ENCODE measurements at places on chromosomes 4 and X.

DNA sequence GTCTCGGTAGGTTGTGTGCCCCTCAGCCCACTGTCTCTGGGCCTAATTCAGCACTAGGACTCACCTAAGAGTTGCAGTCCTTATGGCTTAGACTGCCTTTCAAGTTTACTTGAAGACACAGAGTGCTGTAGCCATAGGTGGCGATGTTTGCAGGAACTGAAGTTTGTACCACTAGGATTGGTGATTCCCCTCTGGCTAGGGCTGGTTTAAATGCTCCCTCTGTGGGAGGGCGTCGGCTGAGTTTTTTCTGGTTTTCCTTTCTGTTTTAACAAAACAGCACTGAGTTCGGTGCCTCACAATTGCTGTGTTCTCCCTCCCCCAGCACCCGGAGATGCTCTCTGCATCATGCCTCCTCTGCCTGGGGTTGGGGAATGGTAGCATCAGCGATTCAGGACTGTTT lies 480.9 kb downstream of the PCDH11X start:
- DNase-seq = no peak

DNA sequence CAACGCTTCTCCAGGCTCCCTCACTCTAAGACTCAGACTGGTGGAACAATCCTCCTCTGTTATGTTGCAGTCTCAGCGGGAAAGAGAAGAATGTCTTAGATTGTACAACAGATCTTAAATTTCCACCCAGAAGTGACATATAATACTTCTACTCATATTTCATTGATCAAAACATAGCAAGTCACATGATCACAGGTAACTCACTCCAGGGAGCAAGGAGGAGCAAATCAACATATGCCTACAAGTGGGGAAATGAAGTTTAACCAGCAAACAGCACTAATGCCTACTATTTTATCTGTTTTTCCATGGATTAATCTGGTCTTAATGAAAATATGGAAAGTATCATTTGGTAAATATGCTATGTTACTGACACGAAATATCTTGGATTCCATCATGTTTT lies 819.8 kb downstream of the CCSER1 start:
- no peak for DNase-seq

DNA sequence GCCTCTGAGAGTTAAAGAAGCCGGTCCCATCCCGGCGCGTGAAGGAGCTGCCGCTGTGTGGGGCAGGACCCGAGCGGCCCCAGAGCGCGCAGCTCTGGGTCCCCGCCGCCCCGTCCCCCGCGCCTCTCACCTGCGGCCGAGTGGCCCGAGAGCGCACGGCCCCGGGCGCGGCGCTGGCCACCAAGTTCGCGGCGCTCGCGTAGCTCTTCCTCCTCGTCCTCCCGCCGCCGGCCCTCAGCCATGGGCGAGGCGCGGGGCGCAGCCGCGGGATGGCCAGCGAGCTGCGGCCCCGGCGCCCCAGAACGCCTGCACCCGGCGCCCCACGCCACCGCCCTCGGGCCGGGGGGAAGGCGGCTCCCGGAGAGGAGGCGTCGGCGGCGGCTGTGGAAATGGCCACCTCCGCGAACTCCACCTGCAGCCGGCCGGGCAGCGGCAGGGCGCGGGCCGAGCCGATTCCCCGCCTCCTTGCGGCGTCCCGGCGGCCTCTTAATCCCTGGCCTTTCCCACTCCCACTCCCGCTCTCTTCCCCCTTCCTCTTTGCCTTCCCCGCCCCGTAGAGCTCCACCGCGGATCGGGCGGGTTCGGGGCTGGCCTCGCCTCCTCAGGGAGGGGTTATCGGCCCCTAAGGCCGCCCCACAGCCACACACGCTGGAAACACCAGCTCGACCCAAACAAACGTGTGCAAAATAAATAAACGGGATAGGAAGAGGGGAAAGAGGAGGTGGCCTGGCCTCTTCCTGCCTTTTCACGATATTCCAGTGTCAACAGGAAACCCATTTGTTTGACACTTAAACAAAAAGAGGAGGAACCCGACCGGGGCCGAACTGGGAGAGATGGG lies at the start of gene SH3D19:
Gene SH3D19 (minus strand): TSS at position 495 of the 838 bp plus-strand sequence. CDS start 253 bp downstream, at position 242.
- DNase-seq = no peak

- no peak for DNase-seq
Observed at GRCh38 chr4:163967710-163968109, 473.2 kb downstream of the TMA16 start.

DNA sequence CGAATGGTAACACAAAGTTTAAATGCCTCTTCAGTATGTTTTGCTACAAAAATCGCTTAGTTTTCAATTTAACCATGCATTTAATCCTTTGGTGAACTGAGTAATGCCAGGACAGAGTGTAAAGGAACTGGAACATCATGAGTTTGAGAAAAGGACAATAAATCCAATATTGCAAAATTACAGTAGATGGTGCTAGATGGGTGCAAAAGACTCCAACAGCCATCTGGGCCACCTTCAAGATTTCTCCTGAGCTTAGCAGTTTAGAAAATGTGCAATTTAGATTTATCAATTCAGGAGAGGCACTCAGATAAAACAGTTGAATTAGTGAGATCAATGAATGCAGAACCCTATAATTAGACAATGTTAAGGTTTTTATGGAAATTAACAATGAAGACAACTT lies 33.2 kb upstream of the MID1IP1 start:
- DNase-seq = no peak

- DNase-seq = no peak
Observed at GRCh38 chr4:101724093-101724492, 66.4 kb upstream of the BANK1 start.

DNA sequence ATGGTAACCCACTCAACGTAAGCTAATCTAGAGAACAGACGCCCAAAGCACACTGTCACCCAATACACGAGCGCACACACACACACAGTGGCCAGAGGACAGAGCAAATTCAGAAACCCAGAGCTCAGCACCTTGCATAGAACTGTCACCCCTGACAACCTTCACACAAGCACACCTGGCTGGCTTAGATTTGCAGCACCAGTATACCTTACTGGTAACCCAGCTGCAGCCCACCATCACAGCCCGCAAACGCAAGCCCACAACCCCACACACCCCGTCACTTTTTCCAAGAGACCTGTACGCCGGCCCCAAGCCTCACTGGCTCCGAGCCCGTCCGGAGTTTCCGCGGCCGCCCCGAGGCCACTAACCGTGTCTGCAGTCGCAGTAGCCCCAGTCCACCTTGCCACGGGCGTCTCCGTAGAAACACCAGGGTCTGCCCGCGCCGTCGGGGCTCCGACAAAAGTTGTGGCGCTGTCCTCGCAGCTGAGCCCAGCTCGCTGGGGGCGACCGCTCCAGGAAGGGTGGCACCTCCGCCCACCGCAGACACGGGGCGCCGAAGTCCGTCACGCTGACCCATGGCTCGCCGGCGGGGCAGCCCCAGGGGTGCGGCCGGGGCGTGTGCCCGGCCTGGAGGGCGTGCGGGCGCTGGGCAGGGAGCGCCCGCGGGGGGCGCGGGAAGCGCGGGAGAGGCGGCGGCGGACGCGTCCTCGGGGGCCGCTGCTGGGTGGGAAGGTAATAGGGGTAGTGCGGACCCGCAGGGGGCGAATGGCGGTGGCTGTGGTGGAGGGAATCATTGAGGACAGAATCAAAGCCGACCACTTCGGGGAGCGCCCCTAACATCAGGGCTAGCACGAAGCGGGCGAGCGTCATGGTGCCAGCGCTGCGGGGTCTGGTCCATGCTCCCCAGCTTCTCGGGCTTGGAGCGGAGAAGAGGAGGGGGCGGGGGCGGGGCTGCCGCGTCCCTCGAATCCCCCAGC lies 664 bp downstream of the PRSS12 start:
- no peak for DNase-seq

GRCh38 chr4:54093324-54094240 lies 6.4 kb upstream of the GSX2 start:
- DNase-seq = no peak

DNA sequence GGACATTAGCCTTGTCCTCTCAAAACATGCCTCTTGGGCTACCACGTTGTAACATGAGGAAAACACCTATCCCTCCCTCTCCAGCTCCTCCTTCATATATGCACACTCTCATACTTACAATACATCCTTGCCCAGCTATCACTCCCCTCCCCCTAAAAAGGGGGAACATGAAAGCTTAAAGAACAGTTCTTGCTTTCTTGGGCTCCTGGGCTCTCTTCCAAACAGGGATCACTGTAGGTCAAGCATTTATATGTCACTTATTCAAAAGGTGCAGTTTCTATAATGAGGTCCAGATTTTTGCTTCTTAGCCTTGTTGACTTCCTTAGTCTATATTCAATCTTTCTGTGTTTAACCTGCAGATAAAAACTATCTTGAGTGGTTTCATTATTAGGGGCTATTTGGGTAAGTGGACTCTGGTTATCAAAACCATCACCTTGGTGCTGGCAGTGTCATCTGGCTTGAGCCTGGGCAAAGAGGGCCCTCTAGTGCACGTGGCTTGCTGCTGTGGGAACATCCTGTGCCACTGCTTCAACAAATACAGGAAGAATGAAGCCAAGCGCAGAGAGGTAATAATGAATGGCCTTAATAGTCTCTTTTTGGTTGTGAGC lies 119.4 kb downstream of the AKAP4 start:
- no peak for DNase-seq

DNA sequence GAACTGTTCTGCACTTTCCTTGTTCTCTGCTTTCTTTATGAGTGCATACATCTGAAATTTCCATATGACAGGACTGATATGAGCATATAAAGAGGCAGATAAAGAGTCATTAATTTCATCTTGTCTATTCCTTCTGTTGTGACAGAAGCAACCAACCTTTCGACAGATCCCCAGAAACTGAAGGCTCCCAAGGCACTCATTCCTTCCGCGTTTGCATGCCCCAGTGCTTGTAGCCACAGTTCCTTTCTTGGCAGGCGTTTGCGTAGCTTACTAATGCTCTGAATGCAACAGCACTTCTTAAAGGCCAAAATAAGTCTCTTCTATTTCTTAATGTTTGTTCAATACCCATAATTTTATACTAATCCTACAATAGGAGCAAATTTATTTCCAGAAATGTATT lies 94.0 kb upstream of the TBL1X start:
- DNase-seq = no peak

DNA sequence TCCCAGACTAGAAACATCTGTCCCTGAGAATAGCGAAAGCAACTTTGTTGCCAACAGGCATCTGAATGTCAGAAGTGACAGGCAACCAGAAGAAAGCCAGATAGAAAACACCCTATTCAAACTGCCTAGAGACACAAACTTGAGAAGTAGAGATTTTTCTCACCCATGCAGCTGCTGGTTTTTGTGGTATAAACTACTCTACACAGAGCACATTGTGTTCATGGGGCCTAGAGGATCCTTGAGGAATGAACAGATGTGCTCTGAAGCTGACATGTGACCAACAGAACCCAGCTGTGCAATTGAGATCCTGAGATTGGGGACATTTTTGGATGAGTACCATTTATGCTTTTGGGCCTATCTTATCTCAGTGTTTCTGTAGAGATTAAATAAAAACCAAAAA lies 63.6 kb upstream of the NRK start:
- no peak for DNase-seq

DNA sequence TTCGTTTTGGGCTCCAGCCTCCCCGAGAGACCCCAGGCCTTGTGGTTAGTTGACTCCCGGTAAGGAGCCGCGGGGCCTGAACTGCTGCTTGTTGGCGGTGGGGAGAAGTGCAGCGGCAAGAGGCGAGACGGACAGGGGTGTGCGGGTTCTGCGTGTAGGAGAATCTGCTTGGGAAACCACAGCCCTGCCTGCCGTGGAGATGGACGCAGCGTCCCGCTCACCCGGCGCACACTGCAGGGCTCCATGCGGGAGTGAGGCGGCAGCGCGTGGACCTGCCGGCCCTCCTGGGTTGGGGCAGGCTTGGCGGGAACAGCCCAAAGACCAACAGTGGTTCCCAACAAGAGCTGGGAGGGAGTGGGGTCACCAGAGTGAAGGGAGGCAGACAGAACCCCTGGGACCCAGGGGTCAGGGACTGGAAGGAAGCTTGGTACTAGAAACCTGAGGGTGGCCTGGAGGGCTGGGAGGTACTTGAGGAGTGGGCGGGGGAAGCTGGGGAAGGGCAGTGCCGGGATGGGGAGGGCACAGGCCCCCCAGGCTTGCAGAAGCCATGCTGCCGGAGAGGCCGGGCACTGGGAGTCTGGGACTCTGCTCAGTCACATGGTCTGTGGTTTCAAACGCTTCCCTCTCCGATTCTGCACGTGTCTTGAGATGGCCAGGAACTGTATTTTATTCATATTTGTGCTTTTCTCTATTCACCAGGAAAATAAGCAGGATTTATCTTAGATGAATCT lies 70.8 kb downstream of the RGS12 start:
- DNase-seq = no peak

DNA sequence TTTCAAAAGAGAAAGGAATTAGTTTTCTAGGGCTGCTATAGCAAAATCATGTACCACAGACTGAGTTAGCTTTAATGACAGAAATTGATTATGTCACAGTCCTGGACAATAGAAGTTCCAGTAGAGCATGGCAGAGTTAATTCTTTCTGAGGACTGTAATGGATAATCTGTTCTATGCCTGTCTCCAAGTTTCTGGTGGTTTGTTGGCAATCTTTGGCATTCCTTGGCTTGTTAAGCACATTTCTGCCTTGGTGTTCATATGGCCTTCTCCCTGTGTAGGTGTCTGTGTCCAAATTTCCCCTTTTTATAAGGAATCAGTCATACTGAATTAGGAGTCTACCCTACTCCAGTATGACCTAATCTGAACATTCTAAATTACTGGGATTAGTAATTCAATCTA lies 336.1 kb upstream of the PABPC4L start:
- no peak for DNase-seq

DNA sequence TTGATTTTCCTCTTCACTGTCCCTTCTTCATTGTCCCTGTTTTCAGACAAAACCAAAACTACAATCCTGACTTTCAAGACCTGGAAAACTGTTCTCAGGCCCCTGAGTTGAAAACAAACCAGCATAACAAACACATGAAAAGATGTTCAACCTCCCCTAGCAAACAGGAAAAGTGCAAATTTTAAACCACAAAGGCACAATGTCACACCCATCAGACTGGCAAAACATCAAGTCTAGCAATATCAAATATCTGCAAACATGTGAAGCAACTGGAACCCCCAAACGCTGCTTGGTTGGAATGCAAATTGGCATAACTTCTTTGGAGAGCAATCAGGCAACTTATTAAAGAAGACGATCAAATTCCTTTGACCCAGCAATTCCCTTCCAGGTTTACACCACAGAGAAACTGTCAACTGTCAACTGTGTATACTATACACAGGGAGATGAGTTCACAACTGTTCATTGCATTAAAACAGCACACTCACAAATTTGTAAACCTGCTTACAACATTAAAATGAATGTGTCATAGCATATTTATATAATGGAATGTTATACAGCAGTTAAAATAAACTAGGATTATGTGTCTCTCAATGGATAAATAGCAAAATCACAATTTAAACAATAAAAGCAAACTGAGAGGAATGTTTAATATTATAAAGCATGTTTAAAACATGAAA lies 7.0 kb downstream of the USP46 start:
- no peak for DNase-seq

Measured in stimulated activated CD8-positive, alpha-beta memory T cell treated with anti-CD3 and anti-CD28 coated beads, Interleukin-2, amount 100 ng/mL, for 1 hour (primary cell).